Ureter (tissue), 1 donor: ENCODE measurements at places on chromosomes 2 and 18. TPM values are rescaled to one million over a fixed set of nuclear protein-coding genes. Genes with fewer than 3 reads are reported as not detected.
A peak's percentile ranks its signal among the peaks of the same experiment; 100 is the strongest.

NR4A2 gene
- 6.6 TPM for total RNA-seq

DNA sequence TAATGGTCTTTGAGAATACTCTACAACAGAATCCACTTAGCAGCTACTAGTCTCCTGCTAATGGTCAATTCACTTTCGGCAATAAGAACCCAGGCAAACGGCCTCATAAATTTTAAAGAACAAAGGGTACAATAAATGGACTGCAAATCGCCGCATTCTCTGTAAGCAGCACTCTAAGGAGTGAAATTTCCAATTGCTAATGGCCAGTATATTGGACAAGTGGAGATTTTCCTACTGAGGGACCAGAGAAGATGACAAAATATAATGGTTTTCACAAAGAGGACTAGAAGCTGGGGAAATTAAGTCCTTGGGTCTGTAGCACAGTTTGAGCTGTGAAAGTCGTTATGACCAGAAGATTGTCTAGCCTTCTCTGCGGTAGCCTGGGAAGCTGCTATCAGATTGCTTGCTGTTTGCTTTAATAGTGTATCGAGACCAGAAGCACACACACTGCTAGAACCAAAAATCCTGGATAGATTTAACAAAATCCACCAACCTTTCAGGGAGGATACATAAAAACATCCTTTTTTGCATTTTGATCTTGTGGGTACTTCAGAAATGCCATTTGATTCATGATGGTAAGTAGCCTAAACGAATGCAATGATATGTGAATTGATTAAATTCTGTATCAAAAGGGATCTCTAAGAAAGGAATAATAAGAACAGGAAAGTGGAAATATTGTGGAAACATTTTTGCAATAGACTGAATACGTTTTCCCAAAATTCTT, 53.6 kb upstream of the ATP8B1 start:
- DNase-seq, result no peak

DNA sequence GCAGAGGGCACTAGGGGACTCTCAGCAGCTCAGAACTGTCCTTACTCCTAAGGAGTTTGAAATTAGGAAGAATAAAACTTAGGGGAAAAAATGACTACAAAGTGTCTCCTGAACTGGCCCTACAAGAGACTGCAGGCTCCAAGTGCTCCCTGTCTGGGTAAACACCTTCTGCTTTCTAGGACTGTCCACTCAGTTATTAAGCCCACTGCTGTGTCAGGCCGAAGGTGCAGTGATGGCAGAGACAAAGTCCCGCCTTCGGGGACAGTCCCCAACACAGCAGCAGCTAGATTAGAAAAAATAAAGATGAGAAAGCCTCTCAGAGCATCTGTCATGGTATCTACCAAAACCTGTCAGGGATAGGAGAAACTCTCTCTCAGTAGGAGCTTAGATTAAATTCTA, 28.3 kb downstream of the TWIST2 start:
- no peak for DNase-seq

RESP18 gene
- not detected for total RNA-seq

ANKRD29 gene
- 8.0 TPM for total RNA-seq

DNA sequence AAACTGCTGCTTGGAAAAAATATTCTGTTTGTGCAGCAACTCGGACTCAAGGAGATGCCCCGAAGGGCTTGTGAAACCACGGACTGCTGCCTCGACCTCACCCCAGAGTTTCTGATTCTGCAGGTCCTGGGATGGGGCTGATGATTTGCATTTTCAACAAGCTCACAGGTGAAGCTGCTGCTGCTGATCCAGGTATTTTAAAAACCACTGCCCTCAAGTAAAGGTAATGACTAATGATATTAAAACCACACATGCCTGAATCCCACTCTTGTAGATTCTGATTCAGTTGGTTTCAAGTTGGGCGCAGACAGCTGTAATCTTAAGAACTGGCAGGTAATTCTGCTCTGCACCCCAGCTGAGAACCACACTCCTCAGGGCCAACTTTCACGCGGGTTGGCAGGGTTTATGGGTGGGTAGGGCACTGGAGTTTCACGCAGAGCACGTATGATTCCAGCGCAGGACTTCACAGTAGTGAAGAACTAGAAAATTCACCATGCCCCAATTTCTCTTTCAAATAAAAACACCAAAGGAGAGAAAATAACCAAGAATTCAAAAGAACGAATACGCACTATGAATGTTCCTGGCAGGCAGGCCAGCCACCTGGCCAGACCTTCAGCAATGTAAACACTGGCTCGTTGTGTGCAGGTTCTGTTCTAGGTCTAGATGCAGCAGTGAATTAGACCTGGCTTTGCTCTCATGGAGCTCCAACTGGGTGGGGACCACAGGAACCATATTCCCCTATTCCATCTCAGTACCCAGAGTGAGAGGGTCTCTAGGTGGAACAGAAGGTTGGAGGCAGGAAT, 74.6 kb upstream of the ZFP36L2 start:
- no peak for DNase-seq

PDIA6 gene
- 125 TPM for total RNA-seq

DNA sequence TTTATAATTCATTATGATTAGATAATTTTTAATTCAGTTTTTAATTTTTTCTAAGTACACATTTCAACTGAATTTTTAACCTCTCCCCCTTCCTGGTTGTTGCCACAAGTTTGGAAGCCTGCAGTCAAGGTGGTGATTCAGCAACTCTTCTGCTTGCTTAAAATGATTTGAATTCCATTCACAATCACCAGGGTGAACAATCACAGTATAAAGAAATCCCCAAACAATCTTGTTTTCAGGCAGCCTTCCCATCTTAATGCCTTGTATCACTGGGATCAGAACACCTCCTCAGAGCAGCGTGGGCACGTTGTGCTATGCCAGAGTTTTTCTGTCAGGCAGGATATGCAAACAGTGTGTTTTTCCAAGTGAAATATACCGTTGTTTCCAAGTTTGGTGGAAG, 46.7 kb upstream of the BARD1 start:
- no peak for DNase-seq

DNA sequence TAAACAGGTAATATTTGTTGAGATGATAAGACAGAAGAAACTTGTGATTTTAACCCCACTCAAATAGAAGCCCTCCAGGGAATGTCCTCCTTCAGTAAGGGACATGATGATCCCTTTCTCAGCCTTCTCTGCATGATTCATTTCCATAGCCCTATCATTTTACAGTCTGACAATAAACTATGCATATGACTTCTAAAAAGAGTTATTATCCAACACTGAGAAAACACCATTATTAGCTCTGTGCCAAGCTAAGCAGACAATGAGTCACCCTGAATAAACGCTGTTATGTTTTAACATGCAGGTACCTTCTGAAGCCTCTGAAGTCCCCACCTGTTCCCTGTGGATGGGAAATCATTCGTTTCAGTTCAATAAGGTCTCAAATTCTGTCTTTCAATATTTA, 54.7 kb downstream of the DTNB start:
- no peak for DNase-seq

GRCh38 chr18:210733-211132, 52.4 kb downstream of the USP14 start:
- no peak for DNase-seq

DTNB gene
- total RNA-seq, result 33.8 TPM

- DNase-seq, result no peak
These were observed 78.8 kb downstream of the HNRNPLL start for GRCh38 chr2:38523728-38524437.

RFTN2 gene
- 7.0 TPM for total RNA-seq

SPDYA gene
- total RNA-seq, result 2.5 TPM

TRIB2 gene
- 45.4 TPM for total RNA-seq

DNA sequence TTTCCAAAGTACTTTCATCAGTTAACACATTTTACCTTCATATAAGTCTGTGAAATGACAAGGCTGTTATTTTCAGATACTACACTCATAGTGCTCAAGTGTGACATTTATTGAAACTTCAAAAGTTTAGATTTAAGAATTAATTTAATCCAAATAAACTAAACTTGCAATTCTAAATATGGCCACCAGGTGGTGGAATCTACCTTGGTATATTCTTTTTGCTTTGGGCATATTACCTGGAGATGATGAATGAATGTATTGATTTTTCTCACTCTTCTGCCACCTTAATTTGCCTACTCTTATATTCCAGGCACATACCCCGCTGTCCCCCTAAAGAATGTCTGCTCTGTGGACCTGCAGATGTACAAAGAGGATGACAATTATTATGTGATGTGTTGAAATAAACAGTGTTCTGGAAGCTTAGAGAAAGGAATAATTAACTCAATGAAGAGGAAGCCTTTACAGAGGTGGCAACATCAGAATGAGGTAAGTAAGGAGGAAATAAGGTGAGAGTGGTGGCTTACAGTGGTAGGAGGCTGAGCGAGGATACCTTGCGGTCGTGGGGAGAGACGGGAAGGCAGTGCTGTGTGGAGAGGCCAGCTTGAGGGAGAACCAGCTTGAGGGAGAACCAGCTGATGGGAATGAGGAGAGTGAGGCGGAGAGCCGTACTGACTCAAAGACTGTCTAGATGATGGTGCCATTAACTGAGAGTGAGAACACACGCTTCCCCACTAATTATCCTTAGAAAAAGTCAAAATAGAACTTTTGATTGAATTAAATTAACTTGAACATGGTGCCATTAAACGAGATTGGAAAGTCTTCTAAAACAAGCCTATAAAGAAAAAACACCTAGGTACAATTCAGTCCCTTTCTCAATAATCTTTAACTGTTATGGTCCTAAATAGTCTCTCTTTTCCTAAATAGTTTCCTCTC, 179.5 kb downstream of the CELF4 start:
- DNase-seq, result no peak

- no peak for DNase-seq
These were observed 9.0 kb upstream of the SLC1A4 start for GRCh38 chr2:64980183-64980582.

GRCh38 chr18:57983472-57983871, 60.6 kb upstream of the NEDD4L start:
- DNase-seq, result no peak

DNA sequence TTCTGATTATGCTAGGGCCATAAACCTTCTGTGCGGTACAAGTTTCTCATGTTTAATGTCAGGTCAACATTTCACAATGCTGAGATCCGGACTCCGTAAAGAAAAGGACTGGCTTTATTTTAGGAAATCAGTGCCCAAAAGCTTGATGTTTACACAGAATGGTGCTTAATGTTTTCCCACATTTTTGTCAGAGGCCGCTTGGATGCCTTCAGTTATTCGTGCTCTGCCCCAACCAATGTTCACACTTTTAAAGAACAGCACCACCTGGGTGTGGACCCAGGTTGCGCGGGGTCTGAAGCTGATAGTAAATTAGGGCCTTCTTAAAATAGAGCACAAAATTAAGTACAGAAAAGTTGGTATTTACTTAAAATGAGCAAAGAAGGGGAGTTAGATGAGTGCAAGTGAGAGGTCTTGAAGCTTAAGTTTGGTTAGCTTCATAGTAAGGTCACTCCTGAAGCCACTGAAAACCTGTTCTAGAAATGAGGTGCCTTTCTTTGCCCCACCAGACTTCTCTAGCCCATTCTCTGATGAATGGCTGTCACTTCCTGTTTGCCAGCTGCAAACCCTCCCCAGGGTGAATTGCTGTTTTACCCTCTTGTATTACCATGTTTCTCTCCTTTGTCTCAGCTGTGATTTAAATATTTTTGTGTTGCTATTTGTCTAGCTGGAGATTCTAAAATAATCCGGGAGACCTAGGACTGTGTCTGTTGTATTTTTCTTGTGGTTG, 20.5 kb downstream of the SLC3A1 start:
- no peak for DNase-seq

- no peak for DNase-seq
These were observed 112.2 kb downstream of the CEP192 start for GRCh38 chr18:13103366-13103765.

GRCh38 chr18:22550861-22551260, 133.1 kb upstream of the CTAGE1 start:
- no peak for DNase-seq

SH3RF3 gene
- 8.0 TPM for total RNA-seq

ZBTB14 gene
- total RNA-seq, result 17.2 TPM

- no peak for DNase-seq
These were observed 183.0 kb downstream of the TCF4 start for GRCh38 chr18:55404832-55405465.

DNA sequence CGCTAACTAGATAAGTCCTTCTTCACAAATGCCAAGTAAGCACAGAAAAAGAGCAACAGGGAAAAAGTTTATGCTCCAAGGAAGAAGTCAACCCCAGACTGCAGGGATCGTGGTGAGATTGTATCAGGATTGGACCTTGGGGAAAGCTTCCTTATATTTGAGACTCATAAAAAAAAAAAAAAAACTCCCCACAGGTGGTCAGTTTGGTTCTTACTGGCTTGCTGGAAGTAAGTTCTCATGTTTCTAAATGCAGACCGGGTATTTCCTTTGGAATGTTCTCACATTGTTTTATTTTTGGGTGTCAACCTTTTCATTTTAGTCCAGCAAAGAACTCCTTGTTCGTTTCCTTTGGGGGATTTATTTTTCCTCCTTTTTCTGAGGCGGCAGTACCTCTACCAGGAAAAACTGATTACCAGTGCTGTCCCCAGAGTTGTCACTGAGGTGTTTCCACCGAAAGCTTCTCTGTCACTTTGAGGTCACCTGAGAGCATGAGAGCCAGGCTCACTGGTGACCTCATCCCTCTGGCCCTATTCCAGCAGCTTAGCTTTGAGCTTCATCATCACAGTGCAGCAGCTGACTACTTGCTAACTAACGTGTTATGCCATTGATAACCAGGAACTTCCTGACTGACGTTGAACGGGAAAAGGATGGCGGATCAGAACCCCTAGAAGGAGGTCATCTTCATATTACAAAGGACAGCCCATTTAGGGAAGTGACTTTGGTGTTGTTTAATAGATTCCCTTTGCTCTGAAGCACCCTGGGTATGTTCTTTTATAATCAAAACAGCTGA, 16.8 kb upstream of the ATP8B1 start:
- DNase-seq, result peak; percentile 75

GRCh38 chr2:23549051-23549450, 164.1 kb downstream of the KLHL29 start:
- DNase-seq, result no peak

ERBB4 gene
- total RNA-seq, result 10.2 TPM

- DNase-seq, result no peak
These were observed 69.9 kb upstream of the MCFD2 start for GRCh38 chr2:46985512-46985911.

ARHGAP25 gene
- 14.7 TPM for total RNA-seq

LOXL3 gene
- 6.4 TPM for total RNA-seq

ZNF407 gene
- 27.2 TPM for total RNA-seq

DNA sequence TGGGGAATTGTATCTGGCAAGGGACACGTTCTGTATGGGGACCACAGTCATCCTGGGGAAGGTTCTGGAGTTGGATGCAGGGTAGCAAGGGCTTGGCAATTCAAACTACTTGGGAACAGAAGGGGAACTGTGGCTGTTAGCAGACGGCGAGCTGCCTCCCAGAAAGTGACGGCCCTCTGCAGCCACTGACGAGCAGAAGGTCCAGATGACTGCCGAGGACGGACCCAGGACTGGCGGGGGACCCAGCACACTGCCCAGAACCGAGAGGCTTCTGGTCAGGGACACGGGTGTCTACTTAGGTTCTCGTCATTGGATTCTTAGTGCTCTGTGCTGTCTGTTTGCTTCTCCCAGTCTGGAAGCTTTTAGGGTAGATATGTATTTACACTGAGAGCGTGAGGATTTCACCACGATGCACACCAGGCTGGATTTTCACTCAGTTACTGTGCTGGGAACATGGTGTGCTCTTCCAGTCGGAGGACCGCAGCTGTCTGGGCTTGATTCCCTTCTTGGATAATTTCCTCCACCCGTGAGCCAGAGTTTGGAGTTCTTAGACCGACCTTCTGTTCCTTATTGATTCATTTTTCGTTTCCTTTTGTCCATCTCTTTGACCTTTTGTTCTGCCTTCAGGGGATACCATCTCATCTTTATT, 13.4 kb downstream of the GPR35 start:
- DNase-seq, result peak; percentile 23

- DNase-seq, result no peak
These were observed 79.8 kb downstream of the LIMS1 start for GRCh38 chr2:108614043-108614545.
